ENCODE measurements at places on chromosomes 2 and 18. TPM values are rescaled to one million over a fixed set of nuclear protein-coding genes. Genes with fewer than 3 reads are reported as not detected.

The FAM237A gene
- total RNA-seq, result not detected

GRCh38 chr2:46364797-46365457 is 67.7 kb downstream of the EPAS1 start:
- H3K27ac ChIP-seq, result no peak overlapping the region
- peaks cover 2% of the 10 kb centered on the region for H3K4me1 ChIP-seq
- peaks cover 19% of the 10 kb centered on the region for H3K36me3 ChIP-seq

The FKBP7 gene
- total RNA-seq, result 22.4 TPM

DNA sequence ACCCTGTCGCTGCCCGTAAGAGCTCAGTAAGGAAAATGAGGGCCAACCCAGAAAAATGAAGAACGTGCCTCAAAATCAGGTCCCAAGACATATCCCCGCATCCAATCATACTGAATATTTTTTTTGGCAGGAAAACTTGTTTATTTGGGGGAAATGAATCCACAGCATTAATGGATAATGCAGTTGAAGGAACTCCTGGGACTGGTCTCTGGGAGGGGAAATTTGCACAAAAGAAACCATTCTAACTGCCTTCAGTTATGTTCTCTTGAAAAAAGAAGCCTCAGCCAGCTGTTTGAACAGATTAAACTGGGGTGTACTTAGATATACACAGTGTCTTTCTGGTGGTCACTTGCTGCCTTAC is 61.3 kb downstream of the SPRED2 start:
- H3K4me1 ChIP-seq, result peaks cover 15% of the 10 kb centered on the region
- H3K4me3 ChIP-seq, result no peak overlapping the region
- no peak for DNase-seq
- no peaks in the 10 kb centered on the region for H3K27me3 ChIP-seq
- peak overlapping the region; percentile 13 for H3K27ac ChIP-seq
- H3K36me3 ChIP-seq, result no peaks in the 10 kb centered on the region

DNA sequence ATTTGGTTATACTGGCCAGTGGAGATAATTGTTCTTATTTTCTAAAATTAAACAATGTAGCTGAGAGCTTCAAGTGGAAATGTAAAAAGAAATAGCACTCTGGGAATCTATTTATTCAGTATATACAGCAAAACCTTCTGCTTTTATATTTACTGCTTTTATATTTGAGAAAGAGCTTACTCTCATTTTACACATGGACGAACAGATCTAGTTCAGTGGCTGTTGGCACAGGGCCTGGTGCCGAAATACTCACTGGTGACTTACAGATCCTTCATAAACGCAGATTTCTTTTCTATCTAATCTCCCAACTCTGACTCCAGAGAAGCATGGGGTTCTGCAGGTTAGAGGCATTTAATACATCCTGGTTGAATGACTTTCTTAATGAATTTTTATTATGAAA is 266.2 kb downstream of the ASXL3 start:
- H3K27ac ChIP-seq, result no peak overlapping the region
- peaks cover 7% of the 10 kb centered on the region for H3K4me1 ChIP-seq
- peak; percentile 73 for DNase-seq
- H3K36me3 ChIP-seq, result no peaks in the 10 kb centered on the region
- no peaks in the 10 kb centered on the region for H3K27me3 ChIP-seq

The EGR4 gene
- total RNA-seq, result not detected

DNA sequence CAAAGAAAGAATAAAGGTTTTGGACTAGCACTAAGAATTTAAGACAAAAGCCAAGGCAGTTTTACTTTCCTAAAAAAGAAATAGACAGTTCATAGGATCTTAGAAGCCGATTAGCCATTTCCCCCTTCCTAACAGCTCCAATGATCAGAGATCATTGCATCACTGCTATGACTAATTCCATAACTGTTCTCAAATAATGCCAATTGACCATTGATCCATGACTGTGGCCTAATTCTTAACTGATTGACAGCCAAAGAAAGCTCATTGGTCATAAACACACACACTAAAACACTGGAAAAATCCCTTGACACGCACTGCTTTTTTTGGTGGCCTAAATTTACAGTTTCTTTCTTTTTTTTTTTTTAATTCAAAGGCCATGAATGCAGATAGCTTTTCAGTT is 345.0 kb upstream of the ACVR2A start:
- H3K27ac ChIP-seq, result no peak overlapping the region
- no peak for DNase-seq
- H3K4me3 ChIP-seq, result no peak overlapping the region

- H3K36me3 ChIP-seq, result no peaks in the 10 kb centered on the region
- no peak overlapping the region for H3K4me3 ChIP-seq
- H3K4me1 ChIP-seq, result peaks cover 35% of the 10 kb centered on the region
- peak overlapping the region; percentile 71 for H3K27ac ChIP-seq
- peak; percentile 11 for DNase-seq
Observed at GRCh38 chr2:42098571-42099437, 51.0 kb downstream of the PKDCC start.

The KLHL29 gene
- 2.7 TPM for total RNA-seq

DNA sequence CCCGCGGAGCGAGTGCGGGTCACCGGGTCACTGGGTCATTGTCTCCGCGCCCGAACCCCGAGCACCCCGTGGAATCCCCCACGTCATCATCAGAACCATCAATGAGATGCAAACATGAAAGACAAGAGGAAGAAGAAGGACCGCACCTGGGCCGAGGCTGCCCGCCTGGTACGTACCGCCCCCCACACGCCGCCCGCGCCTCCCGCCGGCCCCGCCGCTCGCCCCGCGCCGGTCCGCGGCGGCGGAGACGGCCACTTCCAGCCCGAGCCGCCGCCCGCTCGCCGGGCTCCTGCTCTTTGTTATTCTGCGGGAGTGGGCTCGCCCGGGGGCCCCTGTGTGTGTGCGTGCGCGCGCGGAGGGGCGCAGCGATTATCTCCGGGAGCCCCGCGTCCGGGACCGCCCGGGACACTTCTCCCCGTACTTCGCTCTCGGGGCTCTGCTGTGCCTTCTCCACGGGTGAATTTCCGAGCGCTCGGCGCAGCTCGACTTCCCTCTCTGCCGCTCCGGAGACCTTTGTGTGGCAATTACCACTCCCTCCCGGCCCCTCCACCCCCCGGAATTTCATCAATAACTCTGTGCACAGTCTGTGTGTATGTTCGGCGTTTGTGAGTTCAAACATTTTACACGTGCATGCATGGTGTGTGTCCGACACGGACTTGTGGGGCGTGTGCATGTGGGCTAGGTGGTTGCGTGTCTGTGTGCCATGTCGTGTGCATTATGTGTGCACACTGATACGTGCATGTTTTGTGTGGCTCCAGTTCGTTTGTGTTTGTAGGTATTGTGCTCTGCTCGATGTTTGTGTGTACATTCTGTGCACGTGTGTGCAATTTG is 714 bp downstream of the ASXL3 start:
- peak; percentile 59 for DNase-seq
- peak overlapping the region; percentile 92 for H3K27ac ChIP-seq
- no peaks in the 10 kb centered on the region for H3K27me3 ChIP-seq
- peak overlapping the region; percentile 43 for H3K4me3 ChIP-seq
- no peaks in the 10 kb centered on the region for H3K36me3 ChIP-seq
- H3K4me1 ChIP-seq, result peaks cover 21% of the 10 kb centered on the region

DNA sequence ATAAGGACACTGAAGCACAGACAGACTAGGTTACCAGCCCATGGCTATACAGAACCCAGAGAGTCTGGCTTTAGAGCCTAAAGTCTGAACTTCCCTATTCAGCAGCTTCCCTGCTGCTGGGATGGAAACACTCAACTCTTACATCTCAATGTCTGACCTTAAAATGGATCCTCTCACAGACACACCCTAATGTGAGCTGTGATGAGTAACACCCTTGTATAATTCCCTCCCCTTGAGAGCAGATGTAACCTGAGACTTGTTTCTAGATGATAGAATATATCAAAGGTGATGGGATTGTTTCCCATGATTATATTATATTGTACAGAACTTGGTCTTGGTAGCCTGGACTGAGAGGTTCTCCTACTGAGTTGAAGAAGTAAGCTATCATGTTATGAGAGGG is 577.1 kb upstream of the KLHL29 start:
- no peak overlapping the region for H3K27ac ChIP-seq
- no peak overlapping the region for H3K4me3 ChIP-seq
- H3K27me3 ChIP-seq, result no peaks in the 10 kb centered on the region
- DNase-seq, result no peak
- H3K4me1 ChIP-seq, result no peaks in the 10 kb centered on the region

The DSG1 gene
- total RNA-seq, result not detected

- no peak overlapping the region for H3K27ac ChIP-seq
- no peaks in the 10 kb centered on the region for H3K4me1 ChIP-seq
- H3K4me3 ChIP-seq, result no peak overlapping the region
Observed at GRCh38 chr18:28581521-28582071, 404.7 kb upstream of the CDH2 start.
